ENCODE measurements at places on chromosomes 12 and 14.

DNA sequence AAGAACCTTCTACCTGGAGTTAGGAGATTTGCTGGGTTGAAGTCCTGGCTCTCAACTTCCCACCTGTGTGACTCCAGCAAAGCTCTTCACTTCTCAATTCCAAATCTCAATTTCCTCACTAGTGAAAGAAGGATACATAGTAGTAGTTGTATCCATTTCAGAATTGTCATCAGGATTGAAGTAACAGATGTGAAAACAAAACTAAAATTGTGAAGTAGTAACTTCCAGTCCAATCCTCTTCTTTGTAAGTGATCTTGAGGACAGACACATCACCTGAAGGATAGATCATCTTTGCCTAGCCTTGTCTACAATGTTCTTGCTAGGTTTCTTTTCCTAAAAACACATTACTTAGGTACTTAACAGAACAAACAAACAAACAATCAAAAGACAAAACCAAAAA, 1.2 kb upstream of the LRRK2 start:
- DNase-seq = no peak

DNA sequence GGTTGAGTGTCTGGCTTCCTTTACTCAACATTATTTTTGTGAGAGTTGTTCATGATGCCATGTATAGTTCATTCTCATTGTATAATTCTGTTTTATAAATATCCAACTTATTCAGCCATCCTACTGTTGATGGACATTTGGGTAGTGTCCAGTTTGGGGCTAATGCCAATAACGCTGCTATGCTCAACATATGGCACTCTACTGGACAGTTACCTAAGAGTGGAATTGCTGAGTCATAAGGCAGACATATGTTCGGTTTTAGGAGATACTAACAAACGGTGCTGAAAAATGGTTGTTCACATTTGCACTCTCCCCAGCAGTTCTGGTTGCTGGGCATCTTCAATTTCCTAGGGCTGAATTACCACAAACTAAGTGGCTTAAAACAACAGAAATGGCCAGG, 28.7 kb upstream of the P2RX4 start:
- no peak for DNase-seq

DNA sequence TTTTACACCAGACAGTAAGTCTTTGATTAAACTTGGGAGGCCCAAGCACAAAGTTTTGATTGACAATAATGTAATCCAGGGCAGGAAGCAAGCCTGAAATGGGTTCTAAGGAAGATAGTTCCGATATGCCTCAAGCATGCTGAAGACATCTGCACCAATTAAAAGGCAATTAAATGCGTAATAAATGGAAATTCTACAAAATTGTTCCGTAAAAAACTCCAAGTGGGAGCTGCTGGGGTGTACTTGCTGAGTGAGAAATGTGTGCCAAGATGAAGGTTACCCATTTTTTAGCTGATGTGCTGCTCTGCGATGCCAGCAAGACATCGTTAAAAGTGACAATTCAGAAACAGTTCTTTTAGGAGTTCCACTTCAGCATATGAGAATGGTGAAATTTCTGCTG, 146.3 kb upstream of the GZMB start:
- DNase-seq = no peak

- no peak for DNase-seq
Observed at GRCh38 chr12:3730111-3730510, 22.8 kb downstream of the CRACR2A start.

- no peak for DNase-seq
Observed at GRCh38 chr14:26741711-26742212, 143.9 kb upstream of the NOVA1 start.

GRCh38 chr12:81085832-81086231, 8.0 kb downstream of the ACSS3 start:
- DNase-seq = no peak

DNA sequence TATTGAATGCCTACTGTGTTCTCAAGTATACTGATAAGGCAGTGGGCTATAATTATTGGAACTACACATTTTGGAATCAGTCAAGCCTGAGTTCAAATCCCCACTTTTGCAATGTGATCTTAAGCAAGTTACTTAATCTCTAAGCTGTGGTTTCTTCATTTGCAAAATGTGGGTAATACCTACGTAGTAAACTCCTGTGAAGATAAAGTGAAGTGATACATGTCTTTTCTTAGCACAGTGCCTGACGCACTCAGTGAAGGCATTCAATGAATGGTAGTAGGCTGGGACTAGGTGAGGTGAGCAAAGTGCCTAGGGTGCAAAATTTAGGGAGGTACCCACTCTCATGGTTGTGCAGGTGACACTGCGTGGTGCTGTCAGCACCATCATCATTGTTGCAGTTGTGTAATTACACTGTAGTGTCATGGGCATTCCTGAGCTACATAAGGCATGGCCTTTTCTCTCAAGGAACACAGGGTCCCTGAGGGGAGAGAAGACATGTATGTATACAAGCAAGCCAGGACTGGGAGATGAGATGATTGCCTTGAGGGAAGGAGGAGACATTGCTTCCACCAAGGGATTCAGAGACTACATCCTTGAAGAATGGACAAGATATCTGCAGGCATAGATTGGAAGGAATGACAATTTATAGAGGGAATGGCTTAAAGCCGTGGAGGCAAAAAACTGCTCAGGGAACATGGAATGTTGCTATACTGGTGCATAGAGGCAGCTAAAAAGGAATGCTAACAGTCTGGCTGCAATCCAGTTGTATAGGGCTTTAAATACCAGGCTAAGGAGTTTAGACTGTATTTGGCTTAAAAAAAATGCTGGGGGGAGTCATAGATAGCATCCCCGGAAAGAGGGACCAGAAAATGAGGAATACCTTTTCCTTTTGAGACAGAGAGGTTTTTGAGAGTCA, 129.2 kb upstream of the ARHGAP5 start:
- DNase-seq = no peak

DNA sequence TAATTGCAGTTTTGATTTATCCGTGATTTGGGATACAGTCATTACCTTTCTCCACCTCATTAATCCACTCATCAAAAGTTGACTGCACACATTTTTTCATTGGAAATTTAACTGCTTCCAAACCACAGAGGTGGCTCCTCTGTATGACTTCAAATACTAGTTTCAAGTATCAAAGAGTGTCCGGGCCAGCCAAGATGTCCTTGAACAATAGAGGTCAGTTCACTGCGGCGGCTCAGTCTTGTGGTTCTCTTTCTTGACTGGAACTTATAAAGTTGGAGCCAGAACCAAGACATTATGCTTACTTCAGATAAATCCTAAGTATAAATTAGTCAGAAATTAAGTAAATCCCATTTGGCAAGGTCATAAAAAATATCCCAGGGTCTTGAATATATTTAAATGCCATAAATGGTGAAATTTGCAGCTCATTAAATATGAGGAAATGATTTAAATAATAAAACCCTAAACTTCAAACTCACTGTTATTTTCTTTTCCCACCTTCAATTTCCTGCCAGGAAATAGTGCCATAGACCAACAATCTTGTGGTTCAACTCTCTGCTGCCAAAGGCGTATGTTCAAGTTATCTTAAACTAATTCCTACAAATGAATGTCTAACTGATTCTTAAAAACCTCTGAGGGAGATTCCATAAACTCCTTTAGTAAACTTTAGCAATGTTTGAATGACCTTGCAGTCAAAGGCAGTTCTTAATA, 360.8 kb downstream of the AEBP2 start:
- DNase-seq = no peak

GRCh38 chr14:92391726-92392125, 68.8 kb downstream of the SLC24A4 start:
- no peak for DNase-seq

DNA sequence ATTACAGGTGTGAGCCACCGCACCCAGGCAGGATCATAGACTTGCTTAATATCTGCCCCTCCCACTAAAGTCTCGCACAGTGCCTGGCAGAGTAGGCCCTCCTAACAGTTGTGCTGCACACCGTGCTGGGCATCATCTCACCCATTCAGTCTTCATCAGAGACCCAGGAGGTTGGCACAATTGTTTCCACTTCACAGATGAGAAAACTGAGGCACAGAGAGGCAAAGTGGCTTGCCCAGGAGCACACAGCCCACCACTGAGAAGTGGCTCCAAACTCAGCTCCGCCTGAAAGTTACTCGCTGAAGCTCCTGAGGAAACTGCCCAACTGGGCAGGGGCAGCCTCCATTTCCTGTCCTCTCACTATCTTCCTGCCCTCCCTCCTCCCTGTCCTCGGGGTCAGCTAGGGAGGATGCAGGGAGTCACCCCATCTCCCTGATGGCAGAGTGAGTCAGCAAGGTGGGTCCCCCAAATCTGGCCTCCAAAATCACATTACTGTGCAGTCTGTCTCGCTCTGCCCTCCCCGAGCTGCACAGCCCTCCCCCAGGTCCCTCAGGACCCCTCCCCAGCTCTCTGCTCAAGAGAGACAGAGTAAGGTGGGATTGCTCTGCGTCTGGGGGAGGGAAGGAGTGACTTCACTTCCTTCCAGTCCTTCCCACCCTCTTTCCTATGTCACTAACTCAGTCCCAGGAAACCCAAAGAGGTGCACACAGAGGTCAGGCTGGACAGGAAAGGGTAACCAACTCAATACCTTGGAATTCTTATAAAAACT, 5.7 kb downstream of the SLC8B1 start:
- no peak for DNase-seq

- peak; percentile 41 for DNase-seq
Observed at GRCh38 chr14:25132732-25133422, 82.9 kb upstream of the STXBP6 start.

- DNase-seq = no peak
Observed at GRCh38 chr12:103913100-103913499, 17.1 kb upstream of the HSP90B1 start.

DNA sequence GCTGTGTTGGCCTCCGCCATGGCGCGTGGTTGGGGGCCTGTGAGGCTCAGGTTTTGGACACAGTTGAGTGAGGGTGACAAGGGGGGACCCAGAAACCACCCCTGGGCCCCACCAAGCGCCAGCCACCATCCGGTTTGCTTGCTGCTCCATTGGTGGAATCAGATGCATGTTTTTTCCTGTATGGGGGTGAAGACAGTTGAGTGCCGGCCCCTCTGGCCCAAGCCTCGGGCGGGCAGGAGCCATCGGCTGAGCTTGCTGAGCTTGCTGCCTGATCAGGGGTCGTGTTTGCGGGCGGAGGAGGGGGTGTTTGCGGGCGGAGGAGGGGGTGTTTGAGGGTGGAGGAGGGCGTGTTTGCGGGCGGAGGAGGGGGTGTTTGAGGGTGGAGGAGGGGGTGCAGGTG, 6.4 kb downstream of the PGAM5 start:
- DNase-seq = no peak

DNA sequence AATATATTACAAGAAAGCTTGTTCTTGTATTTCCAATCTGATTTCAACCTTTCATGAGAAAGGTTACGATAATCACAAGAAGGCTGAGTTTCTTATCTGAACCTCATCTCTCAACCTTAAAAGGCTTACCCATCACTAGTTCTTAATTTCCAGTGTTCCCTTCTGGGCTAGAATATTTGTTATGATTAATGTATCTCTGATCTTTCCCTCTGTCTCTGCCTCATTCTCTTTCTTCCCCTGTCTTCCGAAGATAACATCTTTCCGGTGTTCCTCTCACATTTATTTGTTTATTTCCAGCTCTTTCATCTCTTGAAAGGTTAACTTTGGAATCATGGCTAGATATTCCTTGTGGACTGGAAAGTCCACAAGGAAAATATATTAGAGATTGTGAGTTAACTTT, 255.9 kb downstream of the SLC6A15 start:
- no peak for DNase-seq

GRCh38 chr14:92603309-92604242, 90.0 kb downstream of the RIN3 start:
- DNase-seq = peak; percentile 66

DNA sequence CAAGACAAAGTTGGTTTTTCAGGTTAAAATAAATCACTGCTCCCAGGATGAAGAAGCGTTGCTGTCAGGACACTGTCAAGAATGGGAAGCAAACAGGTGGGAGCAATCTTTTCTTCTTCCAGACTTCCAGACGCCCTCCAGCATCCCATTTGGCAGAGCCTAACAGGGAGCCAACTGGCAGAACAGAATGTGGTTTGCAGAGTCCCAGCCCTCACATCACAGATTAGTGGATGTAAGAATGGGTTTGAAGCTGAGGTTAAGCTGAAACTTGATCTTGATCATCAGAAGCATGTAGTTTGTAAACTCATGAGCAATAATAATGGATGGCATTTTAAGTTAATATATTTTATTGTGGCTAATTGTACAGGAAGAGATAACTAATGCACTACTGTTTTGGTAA, 636.4 kb downstream of the SLC6A15 start:
- DNase-seq = no peak

- no peak for DNase-seq
Observed at GRCh38 chr12:118023301-118023860, 6.9 kb downstream of the RFC5 start.

DNA sequence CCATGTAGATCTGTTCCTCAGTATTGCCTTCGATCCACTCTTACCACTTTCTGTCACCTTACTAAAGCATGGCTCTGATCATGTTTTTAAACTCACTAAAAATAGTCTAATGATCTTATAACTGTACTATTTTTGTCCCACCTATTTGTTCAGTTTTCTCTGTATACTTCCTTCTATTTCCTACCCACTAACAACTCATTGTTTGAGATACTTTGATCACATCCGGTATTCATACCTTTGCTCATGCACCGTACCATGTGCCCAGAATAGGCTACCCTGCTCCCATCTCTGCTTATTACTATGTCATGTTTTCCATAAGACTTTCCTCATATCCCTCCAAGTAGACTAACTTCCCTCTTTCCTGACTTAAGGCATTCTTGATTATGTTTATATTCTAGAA, 128.6 kb downstream of the MED13L start:
- DNase-seq = no peak

- DNase-seq = no peak
Observed at GRCh38 chr14:100409003-100409360, 85.8 kb downstream of the SLC25A47 start.

- DNase-seq = no peak
Observed at GRCh38 chr14:56125772-56126636, 7.8 kb downstream of the PELI2 start.

DNA sequence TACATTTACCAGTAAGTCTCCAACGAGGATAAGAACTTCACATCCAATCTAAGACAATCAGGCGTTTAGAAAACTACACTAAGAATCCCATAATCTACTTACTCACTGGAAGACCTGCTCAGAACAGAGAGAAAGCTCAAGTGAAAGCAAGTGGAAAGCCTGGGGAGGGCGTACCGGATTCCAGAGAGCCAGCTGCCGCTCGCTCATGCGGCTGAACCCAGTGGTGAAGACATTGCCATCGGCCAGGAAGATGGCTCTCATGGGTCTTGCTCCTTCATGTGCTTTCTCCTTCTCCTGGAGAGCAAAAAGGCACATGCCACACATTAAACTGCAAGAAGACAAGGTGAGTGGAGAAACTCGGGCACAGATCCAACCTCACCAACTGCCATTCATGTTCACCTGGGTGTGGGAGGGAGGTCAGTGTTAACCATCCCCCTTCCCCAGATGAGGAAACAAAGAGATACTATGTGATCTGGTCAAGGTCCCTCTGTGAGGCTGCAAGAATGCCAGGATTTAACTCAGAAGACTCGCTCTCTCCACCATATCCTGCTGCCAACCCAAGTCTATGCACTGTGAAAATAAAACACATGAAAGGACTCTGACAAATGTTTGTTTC, 23.5 kb upstream of the SELPLG start:
- DNase-seq = no peak

- DNase-seq = no peak
Observed at GRCh38 chr12:117564881-117565280, 203.5 kb upstream of the NOS1 start.

Data from activated naive CD4-positive, alpha-beta T cell treated with anti-CD3 and anti-CD28 coated beads, Interleukin-2, amount 50 U/mL, for 16 hours (primary cell).